Erythroblast (primary cell): ENCODE measurements at places on chromosomes 7 and 10.
A peak's percentile ranks its signal among the peaks of the same experiment; 100 is the strongest.

- no peak for DNase-seq
Measured at GRCh38 chr10:3118641-3119091, 51.3 kb downstream of the PFKP start.

DNA sequence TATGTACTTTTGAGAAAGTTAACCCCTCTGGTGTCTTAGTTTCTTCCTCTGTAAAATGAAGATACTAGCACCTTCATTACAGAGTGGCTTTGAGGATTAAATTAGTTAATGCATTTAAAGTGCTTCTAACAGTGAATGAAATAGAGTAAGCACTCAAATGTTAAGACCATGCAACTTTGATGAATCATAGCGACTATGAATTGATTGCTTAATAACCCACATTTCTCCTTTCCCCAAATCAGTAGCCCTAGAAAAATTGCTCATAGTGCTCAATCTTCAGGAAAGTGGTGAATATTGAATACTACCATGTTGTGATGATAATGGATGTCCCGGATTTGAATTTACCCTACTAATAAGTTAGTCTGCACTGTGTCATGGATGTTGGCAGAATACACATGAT is 48.1 kb downstream of the CD36 start:
- no peak for DNase-seq

DNA sequence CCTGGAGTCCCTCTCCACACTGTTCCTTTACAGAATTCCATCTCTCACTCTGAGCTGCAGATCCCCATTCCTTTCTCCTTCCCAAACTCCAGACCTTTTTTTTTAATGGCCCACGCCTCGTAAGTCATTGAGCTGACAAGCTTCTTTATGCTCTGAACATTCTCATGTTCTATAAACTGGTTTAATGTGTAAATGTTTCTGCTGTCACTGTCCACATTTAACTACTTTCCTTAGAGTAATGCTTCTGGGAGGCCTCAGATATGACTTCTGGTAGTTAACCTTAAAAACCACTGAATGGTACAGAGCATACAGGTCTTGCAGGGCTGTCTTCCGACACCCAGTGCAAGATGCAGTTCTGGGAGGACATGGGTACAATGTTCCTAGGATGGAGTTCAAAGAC is 71.1 kb upstream of the CAMK2B start:
- DNase-seq: no peak

GRCh38 chr10:129956876-129957673 is 7.0 kb downstream of the EBF3 start:
- no peak for DNase-seq

DNA sequence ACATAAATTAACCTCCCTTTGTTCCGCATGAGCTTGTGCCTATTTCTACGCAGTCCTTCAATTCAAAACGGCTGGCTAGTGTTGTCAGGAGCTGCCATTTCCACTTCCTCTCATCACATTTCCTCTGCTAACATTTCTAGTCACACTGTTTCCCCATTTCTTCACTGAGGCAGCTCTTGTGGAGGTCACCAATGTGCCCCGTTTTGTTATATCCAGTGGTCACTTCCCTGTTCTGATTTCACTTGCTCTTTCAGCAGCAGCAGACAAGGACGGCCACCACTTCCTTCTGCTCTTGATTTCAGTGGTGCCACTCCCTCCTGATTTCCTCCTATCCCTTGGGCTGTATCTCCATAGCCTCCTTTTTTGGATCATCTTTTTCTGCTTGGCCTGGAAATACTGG is 64.8 kb upstream of the SEC61G start:
- no peak for DNase-seq

DNA sequence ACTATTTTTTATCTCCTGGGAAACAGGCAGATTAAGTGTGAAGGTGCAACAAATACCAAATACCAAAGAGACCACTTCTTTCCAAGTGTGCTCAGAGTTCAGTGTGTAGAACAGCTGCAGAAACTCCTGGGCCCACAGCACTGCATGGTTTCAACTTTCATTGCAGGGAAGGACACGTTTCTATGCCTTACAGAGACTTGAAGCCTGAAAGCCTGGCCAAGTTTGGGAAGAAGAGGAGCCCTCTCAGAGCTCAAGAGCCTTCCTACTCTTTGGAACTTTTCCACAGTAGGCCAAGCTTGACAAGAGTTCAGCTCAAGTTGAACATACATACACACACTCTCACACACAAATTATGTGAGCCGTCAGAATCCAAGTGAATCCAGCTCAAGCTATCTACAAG is 2.5 kb downstream of the HOXA4 start:
- no peak for DNase-seq

GRCh38 chr10:101441541-101442455 is 87.8 kb downstream of the BTRC start:
- DNase-seq: peak; percentile 93

DNA sequence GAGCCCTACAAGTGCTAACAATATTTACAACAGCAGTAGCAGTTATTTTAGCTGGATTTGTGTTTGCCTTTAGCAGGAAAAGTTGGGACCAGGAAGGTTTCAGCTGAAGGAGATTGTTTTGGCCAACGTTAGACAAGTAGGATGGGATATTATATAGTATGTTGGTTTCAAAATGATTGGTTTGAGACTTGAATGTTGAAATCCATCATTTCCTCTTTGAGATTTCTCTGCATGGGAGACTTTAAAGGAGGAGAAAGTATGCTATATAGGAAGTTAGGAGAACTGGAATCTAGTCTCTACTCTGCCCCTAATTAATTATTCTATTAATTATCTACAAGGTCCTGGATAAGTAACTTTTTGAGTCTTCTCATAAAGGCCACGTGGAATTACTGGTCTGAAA is 263.8 kb downstream of the PTEN start:
- DNase-seq: no peak

GRCh38 chr7:35792472-35792871 is 8.4 kb upstream of the SEPTIN7 start:
- no peak for DNase-seq

GRCh38 chr7:130419658-130420057 is 21.2 kb downstream of the CEP41 start:
- DNase-seq: no peak

- no peak for DNase-seq
Measured at GRCh38 chr10:74925291-74925690, 98.9 kb downstream of the KAT6B start.

DNA sequence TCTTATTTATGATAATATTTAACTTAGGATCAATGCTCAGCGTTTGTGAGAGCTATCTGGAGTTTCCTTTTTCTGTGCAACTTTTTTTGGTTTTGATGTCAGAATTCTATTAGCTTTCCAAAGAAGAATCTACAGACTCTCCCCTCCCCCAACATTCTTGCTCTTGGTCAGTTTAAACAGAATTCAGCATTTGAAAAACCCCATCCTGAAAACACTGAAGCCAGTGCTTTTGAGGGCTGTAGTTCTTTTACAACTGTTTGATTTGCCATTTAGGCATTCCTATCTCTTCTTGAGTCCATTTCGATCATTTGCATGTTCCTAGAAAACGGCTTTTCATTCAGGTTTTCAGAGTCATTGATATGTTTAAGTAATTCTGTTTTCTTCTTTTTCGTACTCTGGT is 15.6 kb upstream of the CXCL12 start:
- DNase-seq: no peak

- peak; percentile 13 for DNase-seq
Measured at GRCh38 chr7:12244129-12244528, 33.0 kb downstream of the TMEM106B start.

DNA sequence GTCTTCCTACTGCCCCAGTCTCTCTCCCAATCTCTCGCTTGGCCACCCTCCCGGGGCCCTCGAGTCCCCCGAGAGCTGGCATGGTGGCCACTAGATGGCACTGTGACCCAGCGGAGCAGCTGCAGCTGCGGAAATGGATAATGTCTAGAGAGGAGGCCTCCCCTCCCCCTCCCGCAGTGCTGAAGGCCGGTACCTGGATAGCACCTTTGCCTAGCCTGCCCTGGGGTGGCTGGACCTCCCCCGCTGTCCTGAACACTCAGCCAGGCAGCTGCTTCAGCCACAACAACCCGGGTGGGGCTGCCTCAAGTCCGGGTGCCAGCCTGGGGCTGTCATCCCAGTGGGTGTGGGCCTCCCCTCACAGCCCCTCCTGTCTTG is 65.2 kb downstream of the GOLGA7B start:
- peak; percentile 77 for DNase-seq

- DNase-seq: no peak
Measured at GRCh38 chr10:120684226-120684625, 166.9 kb upstream of the WDR11 start.

- no peak for DNase-seq
Measured at GRCh38 chr10:74460812-74461211, 309.8 kb downstream of the ADK start.

GRCh38 chr10:118264838-118265470 is 77.2 kb downstream of the FAM204A start:
- no peak for DNase-seq

DNA sequence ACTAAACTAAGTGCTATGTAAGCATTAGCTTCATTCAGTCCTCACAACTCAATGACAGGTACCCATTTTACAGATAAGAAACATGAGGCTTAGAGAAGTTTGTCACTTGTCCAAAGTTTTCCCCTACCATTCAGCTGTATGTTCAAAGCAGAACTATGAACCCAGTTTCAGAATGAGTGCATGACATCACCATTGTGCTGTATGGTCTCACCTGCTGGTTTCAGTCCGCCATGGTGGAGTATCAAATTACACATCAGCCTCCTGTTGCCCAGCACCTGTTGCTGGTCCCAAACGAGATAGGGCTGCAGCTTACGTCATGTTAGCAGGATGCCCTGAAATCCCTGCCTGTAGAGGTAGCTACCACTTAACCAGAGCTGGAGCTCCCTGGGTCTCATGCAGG is 95.0 kb downstream of the DYNC1I1 start:
- DNase-seq: no peak
